ENCODE measurements at places on chromosomes 1 and 21.

- DNase-seq = no peak
- no peak overlapping the region for H3K4me3 ChIP-seq
- H3K27me3 ChIP-seq = no peaks in the 10 kb centered on the region
- no peaks in the 10 kb centered on the region for H3K4me1 ChIP-seq
- H3K27ac ChIP-seq = no peak overlapping the region
These were observed 262.4 kb downstream of the USP25 start for GRCh38 chr21:15992171-15992570.

DNA sequence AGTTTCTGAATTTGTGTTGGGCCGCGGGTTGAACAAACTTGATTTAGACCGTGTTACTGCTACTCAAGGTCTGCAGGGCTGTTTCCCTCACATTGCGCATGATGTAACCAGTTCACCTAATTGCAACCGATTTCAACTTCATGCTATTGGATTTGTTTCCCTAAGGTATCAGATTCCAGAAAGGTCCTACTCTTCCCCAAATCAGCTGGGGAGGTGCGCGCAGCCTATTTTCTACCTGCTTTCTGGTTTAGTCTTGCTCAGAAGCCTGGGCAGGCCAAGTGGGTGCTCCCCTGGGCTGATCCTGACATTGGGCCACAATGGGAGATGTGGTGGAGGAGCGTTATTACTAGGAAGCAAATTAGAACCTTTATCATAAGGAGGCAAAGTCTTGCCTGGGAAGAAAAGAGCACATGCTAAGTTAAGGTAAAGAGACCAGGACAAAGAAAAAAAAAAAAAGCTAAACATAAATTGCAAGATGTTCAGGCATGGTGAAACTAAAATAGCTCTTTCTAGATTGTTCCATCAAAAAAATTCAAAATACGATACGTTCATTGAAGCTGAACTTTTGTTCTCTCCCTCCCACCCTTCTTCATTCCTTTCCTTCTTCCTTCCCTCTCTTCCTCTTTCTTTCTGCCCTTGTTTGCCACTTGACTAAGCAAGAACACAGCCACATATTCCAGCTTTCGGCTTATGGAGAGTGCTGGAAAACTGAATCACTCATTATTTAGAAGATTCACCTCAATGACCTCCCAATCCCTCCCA lies 28.8 kb upstream of the TARBP1 start:
- H3K4me3 ChIP-seq = no peak overlapping the region
- DNase-seq = no peak
- H3K4me1 ChIP-seq = peaks cover 5% of the 10 kb centered on the region
- no peaks in the 10 kb centered on the region for H3K36me3 ChIP-seq
- H3K27ac ChIP-seq = no peak overlapping the region

DNA sequence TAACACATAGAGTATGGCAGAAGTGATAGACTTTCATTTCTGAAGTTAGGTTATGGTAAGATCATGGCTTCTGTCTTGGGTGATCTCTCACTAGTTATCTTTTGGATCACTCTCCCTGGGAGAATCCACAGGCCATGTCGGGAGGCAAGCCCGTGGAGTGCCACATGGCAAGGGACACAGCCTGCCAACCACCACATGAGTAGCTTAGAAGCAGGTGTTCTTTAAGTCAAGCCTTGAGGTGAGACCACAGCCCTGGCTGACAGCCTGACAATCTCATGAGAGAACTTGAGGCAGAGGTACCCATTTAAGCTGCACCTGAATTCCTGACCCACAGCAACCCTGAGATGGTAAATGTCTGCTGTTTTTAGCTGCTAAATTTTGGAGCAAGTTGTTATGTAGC lies 130.4 kb downstream of the KCNN3 start:
- H3K4me1 ChIP-seq = peaks cover 53% of the 10 kb centered on the region
- H3K27ac ChIP-seq = no peak overlapping the region
- peaks cover 67% of the 10 kb centered on the region for H3K27me3 ChIP-seq
- DNase-seq = no peak

DNA sequence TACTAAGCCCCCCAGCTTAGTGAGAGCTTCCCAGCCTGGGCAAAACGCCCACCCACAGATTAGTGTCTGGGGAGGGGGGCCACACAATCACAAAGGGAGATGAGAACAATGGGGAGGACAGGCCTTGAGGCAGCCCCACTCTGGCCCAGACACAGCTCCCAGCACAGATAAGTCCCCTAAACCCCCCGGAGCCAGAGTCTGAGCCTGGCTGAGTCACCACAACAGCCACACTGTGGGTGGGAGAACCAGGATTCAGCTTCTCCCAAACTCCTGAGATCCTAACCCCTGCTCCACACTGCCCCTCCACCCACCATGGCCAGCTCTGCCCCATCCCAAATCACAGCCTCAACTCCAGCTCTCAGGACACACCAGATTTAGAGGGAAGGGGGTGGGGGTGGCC lies 4.2 kb downstream of the NECTIN4 start:
- no peak overlapping the region for H3K27ac ChIP-seq
- DNase-seq = no peak
- H3K4me3 ChIP-seq = no peak overlapping the region
- peaks cover 1% of the 10 kb centered on the region for H3K4me1 ChIP-seq
